ENCODE measurements at places on chromosomes 3 and 15. TPM values are rescaled to one million over a fixed set of nuclear protein-coding genes. Genes with fewer than 3 reads are reported as not detected.

- DNase-seq: peak; percentile 46
These were observed 11.1 kb upstream of the PSTPIP1 start for GRCh38 chr15:76983590-76984375.

- DNase-seq: no peak
These were observed 41.9 kb upstream of the SLC6A1 start for GRCh38 chr3:10950476-10951294.

DNA sequence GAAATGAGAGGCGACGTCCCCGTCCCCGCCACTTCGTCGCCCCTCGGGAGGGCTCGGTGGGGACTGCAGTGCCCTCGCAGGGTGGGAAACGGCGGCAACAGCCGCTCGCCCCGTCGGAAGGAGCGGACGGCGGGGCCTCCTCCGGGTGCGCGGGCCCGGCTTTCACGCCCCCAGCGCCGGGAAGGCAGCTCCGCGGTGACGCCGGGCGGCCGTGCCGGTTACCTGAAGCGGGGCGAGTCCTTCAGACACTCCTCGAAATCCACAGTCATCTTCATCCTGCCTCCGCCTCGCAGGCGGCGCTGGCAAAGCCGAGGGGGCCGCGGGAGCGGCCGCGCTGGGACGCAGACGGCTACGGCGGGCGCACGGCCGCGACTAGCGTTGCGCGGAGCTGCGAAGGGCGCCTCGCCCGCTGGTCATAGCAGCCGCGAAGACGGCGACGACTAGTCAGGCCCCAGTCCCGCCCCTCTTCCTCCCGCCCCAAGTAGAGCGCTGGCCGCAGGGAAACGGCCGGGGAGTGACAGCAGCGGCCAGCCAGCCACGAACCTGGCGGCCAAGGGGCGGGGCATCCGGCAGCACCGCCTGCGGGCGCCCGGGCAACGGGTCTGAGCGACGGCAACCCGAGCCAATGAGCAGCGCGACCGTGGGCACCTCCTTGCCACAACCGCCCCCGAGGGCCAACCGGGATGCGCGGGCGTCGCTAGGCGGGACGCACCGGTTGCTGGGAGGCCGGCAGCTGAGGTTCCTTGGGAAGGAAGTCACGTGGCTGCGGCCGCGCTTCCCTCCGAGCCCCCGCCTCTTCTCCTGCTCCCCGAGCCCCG lies at the start of gene ACAP2:
Gene ACAP2, minus strand, starts transcription at position 448 of the 818 bp plus-strand sequence. Its CDS starts 173 bp downstream, at position 275.
- peak; percentile 100 for DNase-seq

DNA sequence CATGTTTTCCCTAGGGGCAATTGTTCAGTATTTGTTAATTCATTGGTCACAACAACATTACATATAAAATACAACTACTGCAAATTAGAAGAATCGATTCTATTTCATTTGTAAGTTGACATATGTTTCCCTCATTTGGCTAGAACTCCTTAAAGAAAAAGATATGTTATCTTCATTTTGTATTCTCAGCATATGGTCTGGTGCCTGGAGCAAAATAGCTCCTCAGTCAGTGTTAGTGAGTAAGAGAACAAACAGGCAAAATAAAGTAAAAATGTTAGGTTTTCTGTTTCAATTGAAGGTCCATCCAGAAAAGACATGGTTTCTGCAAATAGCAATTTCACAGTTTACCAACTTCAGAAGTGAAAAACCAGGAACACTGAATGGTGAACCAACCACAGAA lies 1343.1 kb downstream of the ROBO1 start:
- DNase-seq: no peak

DNA sequence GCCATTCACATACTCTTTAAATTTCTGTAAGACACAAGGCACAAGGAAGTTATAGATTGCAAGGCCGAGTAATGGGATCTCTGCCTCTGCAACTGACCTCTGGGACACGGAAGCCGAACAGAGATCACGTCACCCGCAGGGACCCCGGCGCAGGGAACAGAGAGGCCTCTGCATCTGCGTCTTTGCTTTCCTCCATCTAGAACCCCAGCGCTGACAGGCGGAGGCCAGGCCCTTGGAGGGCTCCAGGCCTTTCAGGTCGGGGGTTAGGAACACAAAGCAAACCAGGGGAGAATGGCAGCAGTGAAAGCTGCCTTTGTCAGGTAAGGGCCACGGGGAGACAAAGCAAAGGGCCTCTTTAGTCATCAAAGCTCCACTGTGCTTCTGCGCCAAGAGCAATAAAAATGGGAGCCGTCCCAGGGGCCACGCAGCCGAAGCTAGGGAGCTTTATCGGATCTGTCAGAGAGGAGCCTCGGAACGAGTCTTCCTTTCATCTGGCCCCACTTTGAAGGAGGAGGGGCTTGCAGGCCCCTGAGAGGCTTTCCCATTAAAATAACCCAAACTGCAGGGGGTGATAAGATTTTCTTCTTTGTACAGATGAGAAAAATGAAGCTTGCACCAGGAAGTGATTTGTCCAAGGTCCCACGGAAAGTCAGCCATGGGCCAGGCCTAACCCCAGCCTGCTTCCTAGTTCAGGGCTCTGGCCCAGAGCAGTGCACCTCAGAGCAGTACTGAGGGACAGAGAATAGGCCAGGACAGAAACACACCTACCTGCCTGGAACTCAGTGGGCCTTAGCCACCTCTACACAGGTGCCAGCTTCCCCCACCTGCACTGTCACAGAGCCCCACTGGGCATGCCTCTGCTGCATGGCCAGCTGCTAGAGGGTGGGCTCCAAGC lies 84.4 kb upstream of the RAD18 start:
- DNase-seq: no peak

DNA sequence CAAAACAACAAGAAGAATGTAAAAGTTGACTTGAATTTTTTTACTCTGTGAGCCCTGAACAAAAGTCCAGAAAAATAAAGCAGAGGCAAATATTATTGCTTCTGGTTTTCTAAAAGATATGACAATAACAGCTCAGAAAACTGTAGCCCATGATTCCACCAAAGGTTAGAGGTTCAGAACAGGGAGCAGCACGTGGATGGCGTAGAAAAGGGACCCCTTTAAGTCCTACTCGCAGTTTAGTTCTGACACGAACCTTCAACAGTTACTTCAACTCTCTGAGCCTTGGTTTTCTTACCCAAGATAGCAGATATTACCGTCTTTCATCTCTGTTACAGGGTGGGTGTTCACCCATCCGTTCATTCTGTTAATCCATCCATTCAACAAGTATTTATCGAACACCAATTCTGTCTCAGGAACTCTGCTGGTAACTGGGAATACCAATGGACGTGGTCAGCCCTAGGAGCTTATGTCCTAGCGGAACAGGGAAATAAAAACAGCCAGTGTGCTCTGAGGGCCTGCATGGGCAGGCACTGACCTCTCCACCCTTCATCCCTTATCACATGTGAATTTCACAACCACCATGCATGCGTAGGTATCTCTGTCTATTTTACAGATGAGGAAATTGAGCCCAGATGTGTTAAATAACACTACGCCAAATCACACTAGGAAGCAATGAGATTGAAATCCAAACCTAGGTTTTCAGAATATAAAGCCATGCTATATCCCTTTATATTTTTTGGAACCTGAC lies 274.2 kb upstream of the ICE2 start:
- DNase-seq: no peak

- no peak for DNase-seq
These were observed 34.2 kb downstream of the PRTG start for GRCh38 chr15:55708720-55709119.

Gene MUC20
- total RNA-seq: 17.8 TPM

GRCh38 chr3:6791161-6791560 lies 69.8 kb upstream of the GRM7 start:
- no peak for DNase-seq

DNA sequence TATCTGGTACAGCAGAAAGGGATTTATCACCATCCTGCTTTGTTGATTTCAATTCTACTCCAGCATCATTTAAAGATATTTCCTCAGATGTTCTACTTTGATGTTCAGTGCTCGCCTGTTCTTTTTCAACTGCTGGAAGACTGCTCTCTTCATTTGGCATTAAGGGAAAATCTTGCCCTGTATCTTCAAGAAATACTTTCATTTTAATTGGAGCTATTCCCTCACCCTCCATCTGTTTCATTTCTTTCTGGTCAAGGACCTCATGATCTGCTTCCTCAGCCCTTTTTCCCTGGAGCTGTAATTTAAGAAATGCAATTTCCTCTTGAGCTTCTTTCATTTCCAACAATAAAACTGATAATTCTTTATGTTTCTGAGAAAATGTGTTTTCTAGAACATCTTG lies 37.8 kb upstream of the HCLS1 start:
- no peak for DNase-seq

Gene C3orf62
- 4.3 TPM for total RNA-seq

DNA sequence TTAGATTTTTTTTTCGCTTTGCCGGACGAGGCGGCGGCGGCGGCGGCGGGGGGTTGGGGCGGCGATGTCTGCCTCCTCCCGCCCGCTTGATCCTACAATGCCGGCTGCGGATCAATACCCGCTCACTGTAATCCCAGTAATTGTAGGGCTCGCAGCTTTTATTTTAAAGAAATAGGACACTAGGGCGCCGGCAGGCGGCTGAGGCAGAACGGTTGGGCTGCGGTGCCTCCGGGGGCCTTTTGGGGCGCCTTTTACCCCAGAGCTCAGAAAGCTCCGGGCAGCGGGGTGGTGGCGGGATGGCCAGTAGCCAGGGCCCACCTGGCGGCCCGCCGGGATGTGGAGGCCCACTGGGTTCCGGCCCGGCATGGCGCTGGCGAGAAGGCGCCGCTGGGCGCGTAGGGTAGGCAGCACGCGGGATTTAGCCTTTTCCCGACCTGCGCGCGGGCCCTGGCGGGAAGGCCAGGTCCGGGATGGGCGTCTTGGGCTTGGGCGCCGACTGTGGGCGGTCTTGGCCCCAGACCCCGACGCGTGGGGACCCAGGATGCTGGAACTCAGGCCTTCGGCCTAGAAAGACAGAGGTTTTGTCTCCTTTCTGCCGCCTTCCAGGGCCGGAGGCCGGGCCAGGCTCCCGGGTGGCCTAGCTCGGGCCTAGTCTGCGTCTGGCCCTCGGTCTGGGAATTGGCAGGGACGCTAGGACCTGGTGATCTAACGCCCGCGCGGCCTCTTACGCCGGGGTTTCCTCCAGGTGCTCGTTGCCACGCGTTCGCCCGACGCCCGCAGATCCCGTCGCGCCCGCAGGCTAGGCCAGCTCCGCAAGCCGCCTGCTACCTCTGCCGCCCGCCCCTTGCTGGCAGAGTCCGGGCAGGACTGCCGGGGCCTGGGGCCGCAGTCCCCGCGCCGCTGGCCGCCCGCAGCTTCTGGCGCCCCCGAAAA lies 15.5 kb upstream of the ONECUT1 start:
- no peak for DNase-seq

- no peak for DNase-seq
These were observed at the start of gene AQP9 for GRCh38 chr15:58138106-58138505. AQP9 (plus strand) TSS chr15:58138381; CDS start chr15:58138566, 185 bp downstream.

DNA sequence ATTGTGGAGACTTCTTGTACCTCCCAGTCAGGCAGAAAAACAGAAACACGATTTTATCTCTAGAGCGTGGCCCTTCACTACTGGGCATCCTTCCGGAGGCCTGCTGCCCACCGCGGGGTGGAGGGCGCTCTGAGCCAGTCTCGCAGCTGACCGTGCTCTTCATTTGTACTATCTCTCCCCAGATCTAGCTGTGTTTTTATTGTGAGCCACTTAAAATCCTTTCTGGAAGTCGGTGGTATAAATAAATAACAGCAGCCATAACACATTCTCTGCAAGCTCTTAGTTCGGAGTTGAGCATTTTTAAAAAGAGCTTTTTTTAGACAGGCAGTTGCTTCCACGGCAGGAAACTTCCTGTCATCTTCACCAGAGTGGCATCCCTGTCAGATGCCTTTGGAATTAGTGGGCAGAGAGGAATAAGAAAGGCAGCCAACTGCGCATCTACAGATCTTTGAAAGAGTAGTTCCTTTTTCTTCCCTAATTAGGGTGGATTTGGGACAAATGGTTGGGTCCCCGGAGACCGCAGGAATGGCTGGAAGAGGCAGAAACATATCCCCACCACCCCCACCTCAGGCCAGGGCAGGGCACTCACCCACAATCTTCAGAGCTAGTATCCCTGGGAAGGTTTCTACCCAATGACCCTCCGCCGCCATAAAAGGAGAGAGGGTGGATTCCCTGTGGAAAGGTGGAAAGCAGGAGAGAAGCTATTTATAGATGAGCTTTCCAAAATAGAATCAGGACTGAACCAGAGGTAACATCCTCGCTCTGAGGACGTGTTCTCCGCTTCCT lies 91.1 kb downstream of the TOP2B start:
- no peak for DNase-seq

Gene SLITRK3
- total RNA-seq: 0.26 TPM

- no peak for DNase-seq
These were observed 20.1 kb upstream of the AMOTL2 start for GRCh38 chr3:134394380-134394779.

GRCh38 chr3:86563400-86563970 lies 427.5 kb downstream of the VGLL3 start:
- no peak for DNase-seq

DNA sequence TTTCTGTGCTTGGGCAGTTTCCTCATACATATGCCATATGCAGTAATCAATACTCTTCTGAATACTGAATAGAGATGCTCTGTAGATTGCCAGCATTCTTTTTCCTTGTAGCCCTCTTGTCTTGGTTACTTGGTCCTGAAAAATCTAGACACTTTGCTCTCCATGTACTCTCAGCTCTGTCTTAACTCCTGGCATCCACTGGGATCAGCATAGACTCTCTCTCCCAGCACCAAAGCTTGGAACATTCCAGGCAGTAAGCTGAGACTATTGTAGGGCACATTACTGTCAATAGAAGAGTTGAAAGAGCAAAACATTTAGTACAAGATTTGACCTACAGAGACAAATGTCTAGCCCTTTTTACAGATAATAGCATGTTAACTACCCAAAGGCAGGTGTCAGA lies 1100.3 kb downstream of the TBL1XR1 start:
- no peak for DNase-seq
